ENCODE measurements at places on chromosomes 7 and 10. TPM values are rescaled to one million over a fixed set of nuclear protein-coding genes. Genes with fewer than 3 reads are reported as not detected.

DNA sequence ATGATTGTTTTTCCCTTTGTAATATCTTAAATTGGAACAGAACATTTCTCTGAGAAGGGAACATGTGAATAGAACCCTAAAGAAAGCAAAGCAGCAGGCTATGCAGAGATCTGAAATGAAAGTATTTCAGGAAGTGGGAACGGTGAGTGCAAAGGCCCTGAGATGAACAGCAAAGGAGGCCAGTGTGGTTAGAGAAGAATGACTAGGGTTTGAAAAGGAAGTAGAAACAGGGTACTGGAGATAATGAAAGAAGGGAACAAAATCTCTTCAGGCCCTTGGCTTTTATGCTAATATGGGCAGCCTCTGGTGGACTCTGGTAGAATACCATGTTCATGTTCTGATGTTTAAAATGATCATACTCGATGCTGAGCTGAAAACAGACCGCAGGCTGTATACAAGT is 22.2 kb downstream of the ARHGAP21 start:
- DNase-seq, result no peak
- no peak overlapping the region for H3K27ac ChIP-seq
- H3K4me3 ChIP-seq, result no peak overlapping the region
- H3K36me3 ChIP-seq, result no peaks in the 10 kb centered on the region
- H3K27me3 ChIP-seq, result no peaks in the 10 kb centered on the region

DNA sequence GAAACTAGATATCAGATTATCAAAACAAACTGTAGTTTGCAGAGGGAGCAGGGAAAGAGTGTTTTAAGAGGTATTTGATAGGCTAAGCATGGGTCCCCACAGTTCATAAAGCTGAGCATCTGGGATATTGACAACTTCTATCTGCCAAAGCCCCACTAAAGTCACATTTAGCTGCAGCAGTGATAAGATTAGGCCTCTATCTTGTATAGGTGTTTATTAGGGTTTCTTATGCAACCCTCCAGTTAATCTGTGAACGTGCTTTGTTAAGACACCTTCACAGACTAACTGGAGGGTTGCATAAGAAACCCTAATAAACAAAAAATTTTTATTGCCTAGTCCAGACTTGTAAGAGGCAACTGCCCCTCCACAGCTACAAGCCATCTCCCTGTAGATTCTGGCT is 78.0 kb downstream of the CYP51A1 start:
- no peaks in the 10 kb centered on the region for H3K27me3 ChIP-seq
- H3K4me3 ChIP-seq, result no peak overlapping the region
- no peak overlapping the region for H3K27ac ChIP-seq
- H3K4me1 ChIP-seq, result no peaks in the 10 kb centered on the region

DNA sequence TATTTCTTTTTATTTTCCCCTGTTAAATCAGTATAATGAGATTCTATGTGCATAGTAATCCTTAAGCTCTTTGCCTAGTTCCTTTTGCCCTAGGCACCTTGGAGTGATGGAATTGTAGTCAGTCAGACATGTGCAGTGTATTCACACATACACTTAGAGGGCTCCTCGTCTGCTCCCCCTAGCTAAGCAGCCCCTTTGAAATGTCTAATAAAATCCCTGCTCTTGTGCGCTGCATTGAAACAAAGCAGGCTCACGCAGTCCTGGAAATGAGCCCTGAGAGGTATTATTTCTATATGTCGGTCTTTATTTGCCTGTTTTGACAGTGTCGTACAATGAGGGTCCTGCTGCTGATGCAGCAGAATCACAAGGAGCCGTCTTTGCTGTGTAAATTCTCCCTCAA is 258.7 kb downstream of the AUTS2 start:
- no peaks in the 10 kb centered on the region for H3K4me1 ChIP-seq
- no peak for DNase-seq
- no peak overlapping the region for H3K4me3 ChIP-seq
- H3K27me3 ChIP-seq, result no peaks in the 10 kb centered on the region

DNA sequence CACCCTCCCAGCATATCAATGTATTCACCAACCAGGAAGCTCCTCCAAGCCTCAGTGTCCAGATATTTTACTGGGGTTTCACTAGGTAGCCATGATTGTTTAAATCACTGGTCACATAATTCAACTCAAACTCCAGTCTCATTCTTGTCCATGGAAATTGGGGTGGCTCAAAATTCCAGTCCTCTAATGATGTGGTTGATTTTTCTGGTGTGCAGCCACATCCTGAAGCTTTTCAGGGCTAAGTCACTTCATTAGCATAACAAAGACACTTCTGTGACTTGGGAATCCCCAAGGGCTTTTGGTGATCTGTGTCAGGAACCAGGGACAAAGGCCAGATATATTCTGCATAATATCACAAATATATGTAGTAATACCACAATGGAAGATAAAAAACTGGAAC is 786.9 kb upstream of the IGFBP3 start:
- no peaks in the 10 kb centered on the region for H3K27me3 ChIP-seq
- no peak for DNase-seq
- H3K4me1 ChIP-seq, result no peaks in the 10 kb centered on the region
- no peak overlapping the region for H3K4me3 ChIP-seq
- no peak overlapping the region for H3K27ac ChIP-seq
- H3K36me3 ChIP-seq, result no peaks in the 10 kb centered on the region

DNA sequence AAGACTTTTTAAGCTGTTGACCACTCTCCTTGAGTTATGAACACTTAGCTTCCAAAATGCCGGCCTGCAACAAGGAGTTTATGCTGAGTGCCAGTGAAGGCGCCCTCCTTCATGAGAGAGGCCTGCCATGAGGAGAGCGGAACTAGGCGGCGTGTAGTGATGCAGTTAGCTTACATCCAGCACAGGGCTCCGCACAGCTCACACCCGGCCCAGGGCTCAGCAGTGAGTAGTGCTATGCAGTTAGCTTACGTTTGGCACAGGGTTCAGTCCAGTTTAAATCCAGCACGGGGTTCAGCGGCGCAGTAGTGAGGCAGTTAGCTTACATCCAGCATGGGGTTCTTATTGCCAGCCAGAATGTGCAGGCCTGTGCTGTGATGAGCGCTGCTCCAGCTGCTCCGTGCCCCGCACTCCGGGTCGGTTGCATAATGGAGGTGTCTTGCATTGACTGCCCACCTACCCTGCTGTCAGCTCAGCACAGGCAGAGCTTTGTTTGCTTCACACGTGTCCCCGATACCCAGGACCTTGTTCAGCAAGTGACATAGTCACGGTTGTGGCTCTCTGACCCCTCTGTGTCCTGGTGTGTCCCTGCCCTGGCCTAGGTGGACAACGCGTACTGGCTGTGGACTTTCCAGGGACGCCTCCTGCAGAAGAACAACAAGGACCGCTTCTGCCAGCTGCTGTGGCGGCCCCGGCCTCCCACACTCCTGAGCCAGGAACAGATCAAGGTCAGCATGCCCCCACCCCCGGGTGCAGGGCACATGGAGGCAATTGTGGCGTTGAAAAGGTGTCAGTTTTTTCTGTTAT is 21.9 kb downstream of the EIF3B start:
- H3K4me1 ChIP-seq, result no peaks in the 10 kb centered on the region
- H3K4me3 ChIP-seq, result no peak overlapping the region
- peaks cover 90% of the 10 kb centered on the region for H3K36me3 ChIP-seq
- no peak for DNase-seq
- no peaks in the 10 kb centered on the region for H3K27me3 ChIP-seq

DNA sequence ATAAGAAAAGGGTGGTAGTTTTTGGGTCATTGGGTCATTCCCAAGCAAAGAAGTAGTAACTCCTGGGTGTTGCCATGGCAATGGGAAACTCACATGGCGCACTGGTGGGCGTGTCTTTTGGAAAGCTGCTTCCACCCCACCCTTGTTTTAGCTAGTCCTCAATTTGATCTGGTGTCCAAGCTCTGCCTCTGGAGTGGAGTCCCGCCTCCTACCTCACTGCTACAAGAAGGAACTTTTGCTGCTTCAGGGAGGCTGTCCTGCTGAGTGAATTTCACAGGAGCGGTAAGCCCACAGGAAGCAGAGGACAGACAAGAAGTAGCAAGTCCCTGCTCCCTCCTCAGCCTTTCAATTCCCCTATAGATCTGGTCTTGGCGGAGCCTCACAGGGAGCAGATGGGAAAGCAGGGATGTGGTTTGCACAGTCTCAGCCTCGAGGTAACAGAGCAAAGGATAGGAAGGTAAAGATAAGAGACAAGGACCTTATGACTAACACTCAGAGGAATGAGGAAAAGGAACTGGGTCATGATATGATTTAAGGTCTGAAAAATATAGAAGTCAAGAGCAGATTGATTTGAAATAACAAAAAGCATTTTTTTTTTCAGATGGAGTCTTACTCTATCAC is 700.3 kb downstream of the TNS3 start:
- H3K27ac ChIP-seq, result no peak overlapping the region
- DNase-seq, result no peak
- H3K36me3 ChIP-seq, result no peaks in the 10 kb centered on the region
- no peaks in the 10 kb centered on the region for H3K4me1 ChIP-seq
- no peak overlapping the region for H3K4me3 ChIP-seq
- no peaks in the 10 kb centered on the region for H3K27me3 ChIP-seq

TSPAN13 gene
- total RNA-seq, result 0.16 TPM

KLF14 gene
- total RNA-seq, result not detected

ZPBP gene
- total RNA-seq, result not detected

- no peaks in the 10 kb centered on the region for H3K36me3 ChIP-seq
- no peak for DNase-seq
- no peak overlapping the region for H3K27ac ChIP-seq
- H3K4me1 ChIP-seq, result no peaks in the 10 kb centered on the region
- no peaks in the 10 kb centered on the region for H3K27me3 ChIP-seq
These were observed 10.5 kb downstream of the LSM5 start for GRCh38 chr7:32479574-32480200.

DNA sequence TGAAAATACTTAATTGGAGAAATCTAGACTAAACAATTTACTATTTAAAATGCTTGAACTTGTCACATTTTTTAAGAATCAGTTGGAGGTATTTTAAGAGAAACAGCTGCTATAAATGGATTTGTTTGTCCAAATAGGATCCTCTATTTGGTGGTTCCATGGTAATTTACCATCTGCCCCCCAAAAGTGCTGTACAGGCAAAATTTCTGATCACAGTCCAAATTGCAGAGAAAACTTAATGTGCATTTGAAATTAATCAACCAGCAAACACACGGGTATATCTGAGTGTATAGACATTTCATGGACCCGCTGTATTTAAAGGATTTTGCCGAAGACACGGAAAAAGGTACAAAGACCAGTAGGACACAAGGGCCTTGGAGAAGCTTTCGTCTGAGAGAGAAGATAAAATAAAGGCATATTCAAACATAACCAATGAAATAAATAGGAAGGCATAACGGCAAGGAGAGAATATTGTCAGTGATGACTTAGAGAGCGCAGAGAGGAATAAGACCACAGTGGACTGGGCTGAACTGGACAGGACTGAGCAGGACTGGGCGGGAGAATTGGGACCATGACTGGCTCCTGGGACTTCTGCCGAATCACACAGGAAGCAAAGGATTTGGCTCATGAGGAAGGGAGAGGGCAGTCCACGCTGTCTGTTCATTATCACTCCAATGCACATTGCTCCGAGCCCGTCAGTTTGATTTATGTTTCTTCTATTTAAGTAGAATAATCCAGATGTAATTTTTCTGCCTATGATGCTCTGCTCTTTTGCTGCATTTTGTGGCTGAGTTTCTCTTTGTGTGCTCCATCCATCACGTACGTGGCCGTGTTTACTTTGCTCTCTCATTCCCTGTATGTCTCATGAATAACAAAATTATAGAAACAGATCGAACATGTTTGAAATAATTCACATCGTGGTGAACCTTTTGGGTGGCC is 112.8 kb downstream of the PRLHR start:
- H3K4me3 ChIP-seq, result no peak overlapping the region
- H3K4me1 ChIP-seq, result no peaks in the 10 kb centered on the region
- no peak overlapping the region for H3K27ac ChIP-seq
- H3K27me3 ChIP-seq, result no peaks in the 10 kb centered on the region

DNA sequence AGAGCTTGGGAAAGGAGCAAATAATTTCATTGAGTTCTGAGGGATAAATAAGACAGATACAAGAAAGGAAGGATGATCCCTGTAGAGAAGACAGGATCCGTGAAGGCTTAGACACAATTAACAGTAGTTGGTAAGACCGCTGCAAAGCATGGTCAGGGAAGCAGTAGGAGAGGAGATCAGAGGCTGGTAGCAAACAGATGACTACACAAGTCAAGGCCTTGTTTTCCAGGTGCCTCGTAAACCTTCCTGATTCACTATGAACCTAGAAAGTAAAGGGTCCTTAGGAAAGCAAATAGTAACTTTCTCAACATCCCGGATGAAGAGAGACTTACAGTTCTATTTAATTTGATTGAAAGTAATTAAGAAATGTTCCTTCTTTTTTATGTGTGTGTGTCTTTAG is 118.6 kb downstream of the GNAI1 start:
- no peak overlapping the region for H3K4me3 ChIP-seq
- no peak overlapping the region for H3K27ac ChIP-seq
- DNase-seq, result no peak
- H3K27me3 ChIP-seq, result no peaks in the 10 kb centered on the region
- H3K36me3 ChIP-seq, result no peaks in the 10 kb centered on the region

LMBR1 gene
- 61.9 TPM for total RNA-seq

CLEC5A gene
- not detected for total RNA-seq

DNA sequence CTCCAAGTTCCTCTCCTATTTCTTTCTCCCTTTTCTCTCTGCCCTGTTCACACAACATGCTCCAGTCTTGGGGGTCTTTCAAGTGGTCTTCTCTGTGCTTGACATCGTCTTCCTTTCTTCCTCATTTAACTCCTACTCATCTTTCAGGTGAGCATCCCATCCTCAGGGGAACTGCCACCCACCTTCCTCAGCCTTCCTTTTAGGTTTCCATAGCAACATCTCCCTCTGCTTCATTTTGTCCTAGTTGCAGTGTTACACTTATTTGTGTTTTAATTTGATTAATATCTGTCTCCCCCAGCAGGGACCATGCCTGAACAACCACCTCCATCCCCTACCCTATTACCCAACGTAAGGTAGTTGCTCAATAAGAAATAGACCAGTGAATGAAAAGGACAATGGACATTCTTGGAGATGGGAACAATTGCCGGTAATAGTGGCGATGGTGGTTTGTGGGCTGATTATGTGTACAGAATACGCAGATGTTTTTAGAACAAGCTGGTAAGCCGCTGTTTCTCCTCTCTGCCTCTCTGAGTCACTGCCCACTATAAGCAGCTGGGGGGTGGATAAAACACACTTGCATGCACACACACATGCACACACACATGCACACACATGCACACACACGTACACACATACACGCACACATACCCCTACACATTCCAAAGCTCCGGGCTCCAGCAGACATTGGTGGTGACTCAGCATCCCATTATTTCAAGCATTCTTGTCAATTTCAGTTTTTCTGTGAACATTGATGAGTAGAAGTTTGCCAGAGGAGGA is 251.6 kb downstream of the GATA3 start:
- H3K4me3 ChIP-seq, result no peak overlapping the region
- DNase-seq, result no peak
- no peak overlapping the region for H3K27ac ChIP-seq
- H3K27me3 ChIP-seq, result no peaks in the 10 kb centered on the region

- no peaks in the 10 kb centered on the region for H3K27me3 ChIP-seq
- no peaks in the 10 kb centered on the region for H3K36me3 ChIP-seq
- H3K4me1 ChIP-seq, result peaks cover 56% of the 10 kb centered on the region
- no peak overlapping the region for H3K27ac ChIP-seq
These were observed 17.1 kb downstream of the CCNY start for GRCh38 chr10:35353395-35353794.
